ENCODE measurements at places on chromosomes 5 and 9.

DNA sequence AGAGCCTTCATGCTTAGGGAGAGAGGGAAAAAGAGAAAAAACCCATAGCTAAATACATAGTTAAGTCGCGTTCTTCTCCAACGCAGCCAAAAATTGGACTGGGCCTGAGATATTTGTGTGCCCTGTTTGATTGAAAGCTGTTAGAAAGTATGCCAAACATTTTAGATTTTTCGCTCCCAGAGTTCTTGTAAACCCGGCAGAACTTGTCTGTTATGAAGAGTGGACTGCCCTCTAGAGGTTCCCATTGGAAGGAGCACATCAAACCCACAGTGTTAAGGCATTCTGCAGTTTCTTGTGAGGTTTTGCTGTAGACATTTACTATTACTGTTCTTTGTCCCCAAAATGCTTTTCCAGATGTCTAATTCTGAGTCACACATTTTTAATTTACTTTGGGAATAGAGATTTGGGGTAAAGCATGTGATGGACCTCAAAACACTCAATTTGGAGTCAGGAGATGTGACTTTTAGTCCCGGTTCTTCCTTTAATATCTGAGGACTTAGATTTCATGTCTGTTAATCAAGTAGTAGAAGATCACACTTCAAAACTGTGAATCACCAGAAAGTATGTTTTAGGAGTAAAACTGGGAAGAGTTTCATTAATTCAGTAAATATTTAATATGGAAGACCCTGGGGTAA is 96.6 kb downstream of the PCSK1 start:
- peak; percentile 60 for DNase-seq

DNA sequence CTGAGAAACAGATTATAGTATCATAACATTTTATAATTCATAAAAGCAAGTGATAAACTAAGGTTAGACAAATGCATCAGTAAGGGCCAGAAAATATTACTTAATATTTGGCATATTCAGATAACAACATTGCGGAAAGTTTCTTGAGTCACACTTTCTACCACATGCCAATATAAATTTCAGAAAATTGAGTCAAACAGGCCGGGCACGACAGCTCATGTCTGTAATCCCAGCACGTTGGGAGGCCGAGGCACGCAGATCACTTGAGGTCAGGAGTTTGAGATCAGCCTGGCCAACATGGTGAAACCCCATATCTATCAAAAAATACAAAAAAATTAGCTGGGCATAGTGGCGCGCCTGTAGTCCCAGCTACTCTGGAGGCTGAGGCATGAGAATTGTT is 47.1 kb downstream of the SLC38A9 start:
- no peak for DNase-seq

GRCh38 chr5:124280079-124280478 is 466.4 kb downstream of the ZNF608 start:
- no peak for DNase-seq

- DNase-seq = peak; percentile 27
Observed at GRCh38 chr5:151158287-151158661, 695 bp upstream of the ANXA6 start.

GRCh38 chr9:32424616-32425015 is 40.2 kb downstream of the ACO1 start:
- no peak for DNase-seq

- no peak for DNase-seq
Observed at GRCh38 chr5:59341155-59341554, 552.4 kb downstream of the PDE4D start.

DNA sequence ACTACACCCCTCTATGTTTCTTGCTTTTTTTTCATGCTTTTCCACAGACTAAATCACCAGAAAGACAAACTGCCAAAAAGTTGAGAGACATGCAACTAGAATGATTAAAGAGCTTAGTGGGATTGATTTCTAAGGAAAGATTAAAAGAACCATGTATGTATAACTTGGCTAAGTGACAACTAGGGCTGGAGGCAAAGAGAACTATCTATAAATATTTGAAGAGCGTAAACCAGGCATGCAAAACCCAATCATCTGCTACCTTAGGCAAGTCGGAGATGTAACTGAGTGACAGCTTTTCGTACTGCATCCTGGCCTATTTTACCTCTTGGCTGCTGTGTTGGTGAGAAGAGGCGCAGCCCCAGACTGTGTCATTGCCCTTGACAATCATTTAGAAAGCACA is 121.0 kb upstream of the TLX3 start:
- no peak for DNase-seq

DNA sequence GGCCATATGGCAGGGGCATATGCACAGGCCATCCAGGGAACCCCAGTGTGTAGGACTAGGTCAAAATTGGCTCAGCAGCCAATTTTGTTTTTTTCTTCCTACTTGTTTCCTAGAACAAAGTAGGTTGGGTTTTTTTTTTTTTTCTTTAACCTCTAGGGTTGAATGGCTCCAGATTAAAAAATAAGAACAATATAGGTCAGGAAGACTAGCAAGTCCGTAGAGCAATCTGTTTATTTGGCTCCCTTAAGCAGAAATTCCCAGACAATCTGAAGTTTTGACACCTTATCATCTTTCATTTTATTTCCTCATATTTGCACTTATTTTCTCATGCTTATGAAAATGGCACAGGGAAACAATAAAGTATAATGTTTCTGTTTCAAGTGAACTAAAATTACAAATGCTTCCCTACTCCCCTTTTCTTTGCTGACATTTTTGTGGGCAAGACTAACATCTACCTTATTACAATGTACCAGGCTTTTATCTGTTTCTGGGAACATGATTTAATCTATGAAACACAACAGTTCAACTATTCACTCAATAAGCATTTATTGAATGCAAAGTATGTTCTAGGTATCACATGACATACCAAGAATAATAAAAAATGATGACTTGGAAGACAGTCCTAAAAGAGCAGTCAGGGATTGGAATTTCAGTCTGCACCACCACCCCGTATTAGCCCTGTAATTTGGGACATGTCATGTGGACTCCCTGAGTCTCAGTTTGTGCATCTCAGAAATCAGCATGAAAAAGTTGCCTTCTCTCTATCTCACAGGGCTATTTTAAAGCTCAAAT is 30.5 kb downstream of the TLR4 start:
- DNase-seq = no peak

- no peak for DNase-seq
Observed at GRCh38 chr5:141516672-141517025, 27.8 kb downstream of the PCDHGC5 start.

DNA sequence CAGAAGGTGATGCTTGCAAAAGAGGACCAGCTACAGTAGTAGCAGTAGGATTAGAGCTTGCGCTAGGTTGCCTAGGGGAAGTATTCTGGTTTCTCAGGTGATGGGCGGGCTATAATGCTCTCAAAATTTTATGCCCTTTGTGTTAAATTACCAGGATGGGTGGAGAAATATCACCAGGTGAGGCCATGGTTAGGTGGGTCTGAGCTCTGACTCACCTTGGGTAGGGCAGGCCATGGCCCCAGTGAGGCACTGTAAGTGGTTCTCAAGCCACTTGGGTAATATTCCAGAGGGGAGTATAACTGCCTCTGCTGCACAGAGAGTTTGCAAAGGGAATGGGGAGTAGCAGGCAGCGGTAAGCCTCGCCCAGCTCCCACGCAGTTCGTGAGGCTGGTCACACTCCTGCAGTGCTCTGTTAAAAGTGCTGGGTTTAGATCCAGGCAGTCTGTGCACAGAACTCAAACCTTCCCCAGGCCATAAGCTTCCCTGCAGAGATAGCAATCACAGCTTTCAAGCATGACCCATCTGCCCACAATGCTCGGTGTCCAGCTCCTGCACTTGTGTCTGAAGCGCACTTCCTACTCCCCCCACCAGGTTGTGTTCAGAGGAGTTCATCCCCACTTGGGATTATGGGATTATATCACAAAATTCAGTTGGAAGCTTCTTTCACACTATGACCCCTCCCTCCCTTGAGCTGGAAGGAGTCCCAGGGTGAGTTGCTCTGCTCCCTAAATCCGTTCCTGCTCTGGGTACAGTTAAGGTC is 575.0 kb downstream of the CHSY3 start:
- DNase-seq = no peak

- no peak for DNase-seq
Observed at GRCh38 chr9:37906312-37907239, 2.6 kb upstream of the SLC25A51 start.

- no peak for DNase-seq
Observed at GRCh38 chr5:133412661-133413060, 199.7 kb downstream of the FSTL4 start.

DNA sequence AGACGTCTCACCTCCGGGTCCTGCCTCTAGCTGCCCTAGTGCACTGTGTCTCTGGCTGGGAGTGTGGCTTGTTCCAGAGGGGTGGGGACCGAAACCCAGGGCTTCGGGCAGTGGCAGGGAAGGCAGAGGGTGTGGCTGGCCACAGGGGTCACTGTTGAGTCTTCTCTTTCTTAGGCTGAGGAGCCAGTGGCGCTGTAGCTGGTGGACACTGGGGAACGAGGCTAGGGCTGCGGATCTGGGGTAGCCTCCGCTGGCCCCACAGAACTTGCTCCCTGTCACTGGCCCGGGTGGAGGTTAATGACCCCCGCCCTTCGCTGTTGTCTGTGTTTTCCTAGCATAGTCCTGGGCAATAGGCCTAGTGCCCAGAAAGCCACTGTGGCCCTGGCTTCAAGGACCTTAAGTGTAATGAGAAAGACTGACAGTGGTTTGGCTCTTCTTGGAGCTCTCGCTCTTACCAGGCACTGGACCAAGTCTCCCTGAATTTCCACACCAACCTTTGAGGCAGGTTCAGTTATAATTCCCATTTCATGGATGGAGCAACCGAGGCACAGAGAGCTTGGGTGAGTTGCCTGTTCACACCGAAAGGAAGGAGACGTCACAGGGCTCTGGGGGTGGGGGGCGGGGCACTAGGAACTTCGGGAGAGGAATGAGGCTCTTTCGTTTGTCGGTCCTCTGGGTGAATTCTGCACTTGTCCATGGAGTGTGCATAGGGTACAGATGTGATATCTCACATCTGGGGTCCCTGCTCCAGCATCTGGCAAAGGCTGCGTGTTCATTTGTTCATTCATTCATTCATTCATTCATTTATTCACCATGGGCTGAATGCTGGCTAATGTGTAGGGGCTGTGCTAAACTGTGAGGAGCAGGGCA is 4.8 kb upstream of the IER5L start:
- DNase-seq = no peak

DNA sequence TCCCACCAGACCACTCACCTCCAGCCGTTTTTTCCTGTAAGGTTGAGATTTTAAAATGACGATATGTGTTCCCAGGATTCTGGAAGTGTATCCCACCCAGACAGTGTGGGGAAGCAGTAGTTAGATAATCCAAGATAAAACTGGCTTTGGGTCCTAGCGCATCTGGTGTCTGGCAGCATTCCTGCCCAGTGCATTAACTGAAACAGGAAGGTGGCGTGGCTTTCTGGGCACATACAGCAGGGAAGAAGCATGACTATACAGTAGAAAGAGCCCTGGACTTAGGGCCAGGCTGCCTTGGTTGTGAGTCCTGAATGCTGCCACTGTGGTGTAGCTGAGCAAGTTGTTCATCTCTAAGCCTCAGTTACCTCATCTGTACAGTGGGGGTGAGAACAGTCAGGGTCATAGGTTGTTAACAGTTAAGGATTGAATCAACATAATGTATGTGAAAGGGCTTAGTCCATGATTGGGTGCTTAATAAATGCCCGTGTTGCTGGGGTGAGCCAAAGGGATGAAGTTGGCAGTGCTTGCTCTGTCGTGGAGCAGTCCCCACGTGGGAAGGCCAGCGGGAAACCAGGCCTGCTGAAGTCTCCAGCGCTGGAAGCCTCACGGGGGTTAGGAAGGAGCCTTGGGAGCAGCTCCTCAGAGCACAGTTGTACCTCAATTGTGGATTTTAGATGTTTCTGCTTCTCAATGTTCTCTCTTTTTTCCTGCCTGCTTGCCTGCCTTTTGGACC is 18.0 kb downstream of the CLTA start:
- DNase-seq = no peak

Measured in DMS 273 treated with DMSO at 0.1 percent for 48 hours (cell line).